Adipose tissue (tissue), 3 donors: ENCODE measurements at places on chromosomes 11 and 22. TPM values are rescaled to one million over a fixed set of nuclear protein-coding genes. Genes with fewer than 3 reads are reported as not detected.

The TRIM51G gene
- polyA plus RNA-seq = not detected

The TMX2 gene
- polyA plus RNA-seq = 82.9 TPM

The OR4C5 gene
- not detected for polyA plus RNA-seq

The MMP3 gene
- not detected for polyA plus RNA-seq

The ALDH3B2 gene
- polyA plus RNA-seq = not detected
